ENCODE measurements at places on chromosomes 6 and 20.
A peak's percentile ranks its signal among the peaks of the same experiment; 100 is the strongest.

DNA sequence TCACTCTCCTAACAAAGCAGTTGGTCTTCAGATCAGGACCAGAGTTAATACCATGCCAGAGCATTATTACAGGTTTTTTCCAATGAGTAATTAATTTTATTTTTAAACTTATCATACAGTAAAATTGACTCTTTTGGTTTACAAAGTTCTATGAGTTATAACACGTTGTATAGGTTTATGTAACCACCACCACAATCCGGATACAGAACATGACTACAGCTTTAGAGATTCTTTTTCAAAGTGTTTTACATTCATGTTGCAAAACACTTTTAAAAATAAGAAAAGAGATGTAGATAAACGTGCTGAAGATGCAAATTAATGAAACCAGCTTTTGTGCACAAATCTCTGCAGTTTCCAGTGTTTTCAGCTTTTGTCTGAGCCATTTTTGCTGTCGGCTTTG, 1.5 kb upstream of the TPBG start:
- DNase-seq = no peak

DNA sequence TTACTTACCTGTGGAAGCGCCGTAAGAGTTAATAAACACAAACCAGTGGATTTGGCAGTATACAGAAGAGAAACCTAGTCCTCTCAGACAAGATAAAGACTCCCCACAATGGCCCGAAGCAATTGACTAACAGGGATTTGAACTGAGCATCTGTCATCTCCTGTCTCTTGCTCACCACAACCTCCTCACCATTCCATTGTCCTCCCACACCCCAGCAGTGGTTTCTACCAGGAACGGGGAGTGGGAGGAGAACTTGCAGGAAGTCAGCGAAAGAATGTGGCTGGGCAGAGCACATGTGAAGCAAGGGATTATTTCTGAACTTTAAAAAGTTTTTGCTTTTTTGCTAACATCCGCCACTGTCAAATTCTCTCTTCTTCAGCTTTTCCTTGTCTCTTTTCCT, 24.6 kb upstream of the TAAR1 start:
- no peak for DNase-seq

DNA sequence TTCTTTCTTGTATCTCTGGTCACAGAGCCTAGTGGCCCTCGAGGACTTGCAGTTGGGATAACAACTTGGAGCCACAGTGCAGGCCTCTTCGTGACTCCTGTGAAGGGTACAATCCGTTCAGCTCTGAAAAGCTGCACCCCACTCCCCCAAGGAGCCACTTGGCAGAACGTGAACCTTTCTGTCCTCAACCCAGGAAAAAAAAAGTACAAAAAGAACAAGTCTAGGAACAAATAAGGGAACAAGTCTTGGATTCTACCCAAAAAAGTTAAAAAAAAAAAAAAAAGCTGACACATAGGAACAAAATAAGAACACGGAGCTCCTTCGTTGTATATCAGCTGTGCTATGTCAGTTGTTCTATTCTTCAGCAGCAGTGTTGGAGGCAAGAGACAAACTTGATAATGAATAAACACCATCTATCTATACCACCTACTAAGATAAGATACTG, 77.9 kb upstream of the TULP1 start:
- no peak for DNase-seq

- no peak for DNase-seq
Observed at GRCh38 chr20:63673951-63674350, 15.8 kb downstream of the RTEL1 start.

DNA sequence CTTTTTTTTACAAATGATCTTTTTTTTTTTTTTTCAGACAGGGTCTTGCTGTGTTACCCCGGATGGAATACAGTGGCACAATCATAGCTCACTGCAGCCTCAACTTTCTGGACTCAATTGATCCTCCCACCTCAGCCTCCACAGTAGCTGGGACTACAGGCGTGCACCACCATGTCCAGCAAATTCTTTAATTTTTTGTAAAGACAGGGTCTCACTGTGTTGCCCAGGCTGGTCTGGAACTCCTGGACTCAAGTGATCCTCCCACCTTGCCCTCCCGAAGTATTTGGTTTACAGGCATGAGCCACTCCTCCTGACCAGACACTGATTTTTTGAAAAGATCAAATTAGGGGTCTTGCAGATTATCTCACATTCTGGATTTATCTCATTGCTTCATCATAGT, 11.0 kb upstream of the MYBL2 start:
- no peak for DNase-seq

DNA sequence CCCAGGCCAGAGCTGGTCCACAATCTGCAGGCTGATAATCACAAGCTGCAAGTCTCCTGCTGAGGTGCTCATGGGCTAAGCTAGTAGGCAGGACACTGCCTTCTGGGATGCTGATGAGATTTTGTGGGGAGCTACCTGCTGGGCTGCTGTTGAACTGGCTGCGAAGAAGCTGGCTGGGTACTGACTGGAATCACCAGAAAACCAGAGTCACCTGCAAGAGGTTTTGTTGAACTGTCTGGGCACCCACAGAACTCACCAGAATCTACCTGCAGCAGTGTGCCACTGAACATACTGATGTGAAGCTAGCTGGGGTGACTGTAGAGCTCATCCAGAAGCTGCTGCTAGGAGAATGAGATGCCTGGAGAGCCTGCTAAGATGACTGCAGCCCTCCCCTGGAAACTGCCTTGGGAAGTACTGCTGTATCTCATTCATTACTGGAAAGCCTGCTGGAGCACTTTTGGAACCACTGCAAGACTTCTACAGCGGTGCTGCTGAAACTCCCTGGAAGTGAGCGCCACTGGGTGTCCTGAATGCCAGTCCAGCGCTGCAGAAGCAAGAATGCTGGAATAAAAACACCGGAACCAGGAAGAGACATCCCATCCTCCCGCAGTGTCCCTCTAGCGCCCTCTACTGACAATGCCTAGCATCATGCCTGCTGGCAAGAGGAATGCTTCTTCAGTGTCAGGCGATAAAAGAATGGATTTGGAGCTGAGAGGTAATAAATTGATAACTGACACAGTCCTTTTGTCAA, 64.9 kb upstream of the ARHGAP18 start:
- DNase-seq = peak; percentile 21

- DNase-seq = no peak
Observed at GRCh38 chr6:89862698-89863097, 31.6 kb upstream of the GJA10 start.

DNA sequence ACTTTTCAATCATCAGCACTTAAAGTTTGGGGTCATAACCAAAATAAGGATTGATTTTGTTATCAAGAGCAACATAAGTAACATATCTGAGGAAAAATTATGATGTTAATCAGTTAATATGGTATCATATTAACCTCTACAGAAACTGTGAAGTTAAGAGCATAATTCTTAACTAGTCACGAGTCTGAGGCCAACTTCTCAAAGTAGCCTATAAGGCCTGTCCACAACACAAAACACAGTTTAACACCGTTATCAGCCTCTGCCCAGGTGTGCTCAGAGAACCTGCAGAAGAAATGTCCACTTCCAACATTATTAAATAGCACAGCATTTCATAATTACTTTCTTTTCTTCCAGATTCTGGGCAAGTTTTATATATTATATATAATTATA, 1.1 kb downstream of the STX7 start:
- no peak for DNase-seq

- no peak for DNase-seq
Observed at GRCh38 chr20:51766994-51767866, 960 bp downstream of the ATP9A start.

Data from T-helper 17 cell (primary cell).